ENCODE measurements at places on chromosomes 13 and 19.

DNA sequence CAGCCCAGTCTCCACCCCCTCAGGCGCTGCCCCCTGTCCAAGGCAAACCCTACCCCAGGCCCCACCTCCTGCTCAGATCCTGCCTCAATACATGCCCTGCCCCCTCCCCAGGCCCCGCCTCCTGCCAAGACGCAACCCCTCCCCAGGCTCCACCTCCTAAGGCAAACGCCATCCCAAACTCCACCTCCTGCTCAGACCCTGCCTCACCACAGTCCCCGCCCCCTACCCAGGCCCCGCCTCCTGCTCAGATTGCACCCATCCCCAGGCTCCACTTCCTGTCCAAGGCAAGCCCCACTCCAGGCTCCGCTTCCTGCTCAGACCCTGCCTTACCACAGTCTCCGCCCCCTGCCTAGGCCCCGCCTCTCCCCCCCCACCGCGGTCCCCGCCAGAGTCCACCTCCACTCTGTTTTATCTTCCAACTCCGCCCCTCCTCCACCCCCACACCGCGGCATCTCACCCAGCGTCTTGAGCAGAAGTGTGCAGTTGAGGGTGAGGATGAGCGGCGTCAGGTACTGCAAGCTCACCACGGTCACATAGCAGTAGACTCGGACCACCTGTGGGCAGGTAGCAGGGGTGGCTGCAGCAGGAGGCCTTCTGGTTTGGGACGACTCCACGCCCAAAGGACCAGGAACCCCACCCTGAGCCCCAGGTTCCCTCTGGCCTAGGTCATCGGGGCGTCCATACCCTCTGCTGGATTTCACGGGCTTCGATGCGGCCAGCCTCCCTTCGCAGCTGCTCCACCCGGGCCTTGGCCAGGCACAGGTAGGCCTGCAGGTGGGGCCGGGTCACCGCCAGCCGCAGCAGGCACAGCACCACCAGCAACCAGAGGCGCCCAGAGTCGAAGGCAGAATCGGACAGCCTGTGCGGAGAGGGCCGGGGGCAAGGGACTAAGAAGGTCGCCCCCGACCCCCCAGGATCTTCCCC lies 17.7 kb downstream of the TMEM161A start:
- DNase-seq: no peak

DNA sequence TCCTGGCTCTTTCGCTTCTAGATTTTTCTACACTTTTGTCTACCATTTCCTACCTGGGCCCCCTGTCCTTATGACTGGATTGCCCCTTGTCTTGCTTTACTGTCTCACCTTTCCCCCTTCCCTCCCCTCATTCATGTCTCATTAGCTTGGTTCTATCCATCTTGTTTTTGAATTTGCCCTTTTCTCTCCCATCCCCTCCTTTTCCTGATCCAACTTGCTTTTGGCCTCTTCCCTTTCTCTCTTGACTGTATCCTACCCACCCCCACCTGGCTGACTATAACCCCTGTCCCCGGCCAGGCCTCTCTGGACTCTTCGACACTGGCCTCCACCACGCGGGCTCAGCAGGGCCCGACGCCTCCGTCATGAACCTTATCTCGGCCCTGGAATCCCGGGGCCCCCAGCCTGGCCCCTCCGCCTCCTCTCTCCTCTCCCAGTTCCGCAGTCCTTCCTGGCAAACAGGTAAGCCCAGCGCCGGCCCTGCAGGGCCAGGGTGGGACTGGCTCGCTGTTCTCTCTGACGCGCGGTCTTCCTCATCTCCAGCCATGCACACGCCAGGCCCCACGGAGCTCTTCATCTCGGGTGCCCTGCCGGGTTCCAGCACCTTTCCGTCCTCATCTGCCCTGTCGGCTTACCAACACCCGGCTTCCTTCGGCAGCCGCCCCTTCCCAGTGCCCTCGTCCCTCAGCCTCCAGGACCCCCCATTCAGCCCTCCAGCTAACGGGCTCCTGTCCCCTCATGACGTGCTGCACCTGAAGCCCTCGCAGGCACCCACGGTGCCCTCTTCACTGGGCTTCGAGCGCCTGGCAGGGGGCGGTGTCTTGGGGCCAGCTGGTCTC lies 3.4 kb downstream of the PRR12 start:
- no peak for DNase-seq

GRCh38 chr13:89239361-89240127 lies 1568.4 kb downstream of the SLITRK5 start:
- DNase-seq: no peak

- DNase-seq: peak; percentile 65
Observed at GRCh38 chr19:47272448-47273312, 2.0 kb upstream of the INAFM1 start.

DNA sequence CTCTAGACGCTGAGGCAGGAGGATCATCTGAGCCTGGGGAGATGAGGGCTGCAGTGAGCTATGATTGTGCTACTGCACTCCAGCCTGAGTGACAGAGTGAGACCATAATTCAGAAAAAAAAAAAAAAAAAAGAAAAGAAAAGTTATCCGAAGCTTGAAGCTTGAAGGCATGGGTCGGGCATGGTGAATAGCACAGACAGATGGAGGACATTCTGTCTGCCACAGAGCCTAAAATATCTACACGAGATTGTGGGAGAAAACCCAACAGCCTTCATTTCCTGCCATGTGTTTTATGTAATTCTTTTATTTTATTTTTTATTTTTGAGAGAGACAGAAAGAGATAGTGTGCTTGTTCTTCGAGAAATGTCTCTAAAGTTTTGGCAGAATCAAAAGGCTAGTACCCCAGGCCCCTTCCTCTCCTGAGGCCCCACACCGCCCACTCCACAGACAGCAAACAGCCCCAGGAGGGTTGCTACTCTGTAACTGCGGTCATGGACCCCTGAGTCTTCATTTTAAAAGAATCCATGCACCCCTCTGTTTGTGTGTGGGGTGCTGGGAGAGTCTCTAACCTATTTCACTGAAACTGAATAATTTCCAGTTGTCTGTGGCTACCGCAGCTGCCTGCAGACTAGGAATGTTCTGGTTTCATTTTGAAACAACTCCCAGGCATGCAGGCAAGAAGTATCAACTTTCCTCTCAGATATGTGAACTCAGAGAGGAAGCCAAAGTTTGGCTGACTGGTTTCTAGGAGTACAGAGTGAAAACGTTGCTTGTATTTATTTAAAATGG lies 38.4 kb upstream of the RCBTB2 start:
- DNase-seq: no peak

- DNase-seq: no peak
Observed at GRCh38 chr19:44212866-44213346, 574 bp downstream of the ZNF227 start.

- no peak for DNase-seq
Observed at GRCh38 chr13:109647699-109648098, 138.7 kb downstream of the IRS2 start.

- DNase-seq: no peak
Observed at GRCh38 chr19:5628919-5629481, 6.1 kb downstream of the SAFB start.

- DNase-seq: no peak
Observed at GRCh38 chr19:29810504-29810871, 1.3 kb upstream of the CCNE1 start.

DNA sequence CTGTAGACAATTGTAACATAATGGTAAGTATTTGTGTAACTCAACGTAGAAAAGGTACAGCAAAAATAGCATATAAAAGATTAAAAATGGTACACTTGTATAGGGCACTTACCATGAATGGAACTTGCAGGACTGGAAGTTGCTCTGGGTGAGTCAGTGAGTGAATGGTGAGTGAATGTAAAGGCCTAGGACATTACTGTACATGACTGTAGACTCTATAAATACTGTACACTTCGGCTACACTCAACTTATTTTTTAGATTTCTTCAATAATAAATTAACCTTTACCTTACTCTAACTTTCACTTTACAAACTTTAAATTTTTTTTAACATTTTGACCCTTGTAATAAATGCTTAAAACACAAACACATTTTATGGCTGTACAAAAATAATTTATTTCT lies 72.1 kb upstream of the FAM216B start:
- no peak for DNase-seq

DNA sequence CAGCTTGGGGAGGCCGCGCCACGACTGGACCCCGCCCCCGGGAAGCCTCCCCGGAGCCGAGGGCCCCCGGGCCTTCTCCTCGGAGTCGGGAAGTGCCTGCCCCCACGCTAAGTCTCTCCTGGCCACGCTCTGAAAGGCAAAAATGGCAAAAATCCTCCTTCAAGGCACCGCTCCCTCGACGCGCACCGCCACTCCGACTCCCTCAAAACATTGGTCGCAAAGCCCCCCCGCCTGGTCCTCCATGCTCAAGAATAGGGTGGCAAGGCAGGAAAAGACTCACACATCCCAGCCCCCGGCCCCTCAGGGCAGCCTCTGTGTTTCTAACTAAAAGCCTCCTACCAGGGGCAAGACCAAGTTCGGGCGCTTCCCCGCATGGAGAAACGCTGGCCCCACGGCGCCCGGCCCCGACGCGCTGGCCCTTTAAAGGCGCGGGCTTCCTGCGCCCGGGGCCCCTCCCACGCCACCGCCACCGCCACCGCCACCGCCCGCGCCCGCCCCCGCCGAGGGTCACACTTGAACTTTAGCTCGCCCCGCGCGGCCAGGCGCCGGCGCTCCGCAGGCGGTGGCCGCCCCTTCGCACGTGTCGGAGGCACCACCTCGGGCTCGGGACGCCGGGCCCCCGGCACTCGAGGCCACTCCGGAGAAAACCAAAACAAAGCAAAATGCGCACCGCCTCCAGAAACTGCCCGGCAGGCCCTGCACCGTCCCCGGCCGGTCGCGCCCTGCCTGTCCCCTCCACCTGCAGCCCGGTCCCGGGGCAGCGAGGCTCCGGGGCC lies 1.9 kb downstream of the FOXO1 start:
- peak; percentile 71 for DNase-seq

DNA sequence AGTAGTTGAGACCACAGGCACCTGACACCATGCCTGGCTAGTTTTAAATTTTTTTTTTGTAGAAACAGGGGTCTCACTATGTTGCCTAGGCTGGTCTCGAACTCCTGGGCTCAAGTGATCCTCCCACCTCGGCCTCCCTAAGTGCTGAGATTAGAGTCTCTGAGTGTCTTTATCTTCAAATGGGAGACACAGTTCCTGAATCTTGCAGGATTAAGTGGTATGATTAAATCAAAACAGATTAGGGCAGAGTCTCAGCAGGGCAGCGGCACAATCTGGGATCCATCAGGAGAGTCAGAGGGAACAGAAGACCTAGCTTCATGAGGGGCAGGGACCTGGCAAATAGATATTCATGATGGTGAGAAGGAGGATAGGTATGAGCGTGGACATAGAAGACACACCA lies 953 bp downstream of the RLN3 start:
- DNase-seq: no peak

- DNase-seq: no peak
Observed at GRCh38 chr19:47492571-47493377, 8.8 kb upstream of the KPTN start.

DNA sequence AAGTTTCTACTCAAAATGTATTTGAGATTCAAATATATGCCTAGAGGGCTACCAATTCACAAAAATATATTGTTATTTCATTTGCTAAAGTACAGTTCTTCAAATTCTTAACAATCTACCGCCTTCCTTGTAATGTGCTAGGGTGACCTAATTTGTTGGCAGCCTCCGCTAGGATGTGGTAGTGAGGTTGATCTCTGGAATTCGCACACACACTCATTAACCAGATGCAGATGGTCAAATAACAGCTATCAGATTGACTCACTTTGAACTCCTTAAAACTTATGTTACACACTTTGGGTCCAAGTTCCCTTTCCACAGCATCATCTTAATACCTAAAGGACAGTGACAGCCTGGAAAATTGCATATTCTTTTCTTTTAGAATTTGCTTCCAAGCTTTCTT lies 367.3 kb downstream of the DCT start:
- DNase-seq: no peak

GRCh38 chr13:31067416-31068118 lies 94.1 kb downstream of the HSPH1 start:
- DNase-seq: no peak

- DNase-seq: no peak
Observed at GRCh38 chr19:4640247-4641000, 1.1 kb downstream of the TNFAIP8L1 start.

DNA sequence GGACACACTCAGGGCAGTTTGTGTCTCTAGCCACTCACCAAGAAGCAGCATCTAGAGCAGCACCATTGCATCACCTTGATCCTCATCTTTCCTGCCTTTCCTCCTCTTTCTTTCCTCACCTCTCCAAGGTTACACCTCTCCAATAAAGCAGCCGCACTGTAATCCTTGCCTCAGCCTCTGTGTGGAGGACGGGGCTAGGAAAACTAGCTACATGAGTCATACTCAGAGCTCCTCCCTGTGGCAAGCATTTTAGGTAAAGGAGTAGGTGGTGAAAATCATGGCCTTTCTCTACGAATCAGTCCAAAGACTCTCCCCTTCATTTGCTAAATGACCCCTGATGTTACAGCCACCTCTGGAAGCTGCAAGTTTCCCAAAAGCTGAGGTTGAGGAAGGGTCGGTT lies 108.9 kb downstream of the DNAJC15 start:
- no peak for DNase-seq

DNA sequence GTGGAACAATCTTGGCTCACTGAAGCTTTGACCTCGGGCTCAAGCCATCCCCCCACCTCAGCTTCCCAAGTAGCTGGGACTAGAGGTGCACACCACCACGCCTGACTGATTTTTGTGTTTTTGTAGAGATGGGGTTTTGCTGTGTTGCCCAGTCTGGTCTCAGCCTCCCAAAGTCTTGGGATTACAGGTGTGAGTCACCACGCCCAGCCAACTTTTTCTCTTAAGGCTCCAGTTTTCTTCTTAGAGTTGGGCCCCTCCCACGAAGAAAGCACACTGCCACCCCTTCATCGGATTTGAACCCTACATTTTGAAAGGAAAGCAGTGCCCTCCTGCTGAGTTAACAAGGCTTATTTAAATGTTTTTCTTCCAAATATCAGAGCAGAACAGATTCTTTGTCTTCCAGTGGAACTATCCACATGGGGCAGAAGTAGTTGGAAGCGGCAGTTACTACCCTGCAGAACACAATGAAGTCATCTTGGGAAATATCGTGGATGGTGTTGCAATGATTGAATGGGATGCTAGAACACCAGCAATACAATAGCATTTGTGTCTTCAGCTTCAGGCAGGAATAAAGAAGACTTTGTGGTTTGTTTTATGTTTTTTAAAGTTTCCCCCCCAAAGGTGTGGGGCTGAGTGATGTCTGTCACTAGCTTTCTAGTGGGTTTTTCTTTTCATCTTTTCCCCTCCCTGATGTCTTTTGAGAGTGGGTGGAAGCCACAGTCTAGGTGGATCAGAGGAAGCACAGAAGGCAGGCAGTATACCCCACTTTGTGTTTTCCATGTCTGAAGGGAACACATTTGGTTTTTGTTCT lies 8.9 kb downstream of the ACTN4 start:
- DNase-seq: no peak

DNA sequence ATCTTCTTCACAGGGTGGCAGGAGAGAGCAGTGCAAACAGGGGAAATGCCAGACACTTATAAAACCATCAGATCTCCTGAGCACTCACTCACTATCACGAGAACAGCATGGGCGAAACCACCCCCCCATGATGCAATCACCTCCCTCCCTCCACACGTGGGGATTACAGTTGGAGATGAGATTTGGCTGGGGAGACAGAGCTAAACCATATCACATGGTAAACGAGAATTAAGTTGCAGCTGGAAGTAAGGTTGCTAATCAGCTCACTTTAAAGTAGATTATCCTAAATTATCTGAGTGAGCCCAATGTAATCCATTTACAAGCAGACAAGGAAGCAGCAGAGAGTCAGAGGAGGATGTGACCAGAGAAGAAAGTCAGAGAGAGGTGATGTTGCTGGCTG lies 102.2 kb upstream of the IPO5 start:
- DNase-seq: no peak

GRCh38 chr19:47819858-47820257 lies 1.9 kb upstream of the CRX start:
- no peak for DNase-seq
